ENCODE measurements at places on chromosomes 11 and 22.

- no peak for DNase-seq
Measured at GRCh38 chr22:44456661-44457412, 41.2 kb downstream of the RTL6 start.

DNA sequence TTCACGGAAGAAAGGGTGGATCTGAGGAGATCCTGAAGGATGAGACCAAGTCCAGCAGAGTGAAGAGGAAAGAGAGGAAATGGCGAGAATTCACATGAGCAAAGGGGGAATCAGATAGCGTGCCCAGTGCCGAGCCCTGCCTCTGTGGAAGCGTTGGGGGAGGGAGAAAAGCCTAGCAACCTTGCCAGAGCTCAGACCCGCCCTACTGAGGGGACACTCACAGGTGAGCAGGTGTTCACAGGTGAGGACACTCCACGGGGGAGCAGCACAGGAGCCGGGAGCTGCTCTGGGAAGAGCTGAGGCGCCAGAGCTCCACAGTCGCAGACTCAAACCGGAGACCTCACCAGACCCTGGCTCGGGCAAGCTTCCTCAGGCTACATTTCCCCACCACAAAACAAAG, 56.2 kb downstream of the MICAL3 start:
- no peak for DNase-seq

DNA sequence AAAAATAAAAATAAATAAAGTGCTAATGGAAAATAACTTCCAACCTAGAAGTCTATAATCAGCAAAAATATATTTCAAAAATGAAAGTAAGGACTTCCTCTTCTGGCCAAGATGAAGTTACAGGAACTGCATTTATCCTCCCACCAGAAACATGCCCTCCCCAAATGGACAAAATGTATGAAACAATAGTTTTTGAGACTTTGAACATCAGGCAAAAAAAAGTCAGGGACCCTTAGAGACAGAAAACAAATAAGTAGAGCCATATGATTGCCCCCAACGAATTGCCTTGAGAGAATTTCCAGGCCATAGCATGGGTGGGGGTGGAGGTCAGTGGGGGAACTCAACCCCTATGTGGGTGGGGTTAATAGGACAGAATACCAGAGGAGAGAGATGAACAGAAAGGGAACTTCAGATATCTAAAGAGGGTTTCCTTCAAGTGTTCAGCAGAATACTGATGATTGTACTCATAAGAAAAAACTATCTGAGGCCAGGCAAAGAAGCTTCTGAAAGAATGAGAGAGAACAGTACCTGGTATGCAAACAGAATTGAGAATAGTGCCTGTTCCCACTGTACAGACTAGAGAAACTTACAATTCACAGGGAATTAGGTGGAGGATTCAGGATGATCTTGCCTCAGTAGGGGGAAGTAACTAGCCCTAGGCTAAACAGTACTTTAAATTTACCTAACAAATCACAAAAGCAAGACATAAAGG, 26.6 kb upstream of the IL10RA start:
- no peak for DNase-seq

DNA sequence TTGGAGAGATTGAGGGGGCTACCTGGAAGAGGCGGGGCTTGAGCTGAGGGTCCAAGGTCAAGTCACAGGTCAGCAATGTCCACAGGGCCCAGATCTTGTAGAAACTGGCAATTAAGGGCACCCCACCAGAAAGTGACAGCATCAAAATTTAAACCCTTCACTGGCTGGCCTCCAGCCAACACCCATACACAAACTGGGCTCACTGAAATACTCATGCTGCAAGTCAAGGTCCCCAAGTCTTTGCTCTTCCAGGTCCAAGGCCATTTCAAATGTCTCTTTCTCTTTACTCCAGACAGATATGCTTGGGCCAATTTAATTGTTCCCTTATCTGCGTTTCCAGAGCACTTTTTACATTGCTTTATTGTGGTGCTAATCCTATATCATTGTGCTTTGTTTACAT, 36.4 kb downstream of the LMO2 start:
- DNase-seq, result no peak

- no peak for DNase-seq
Measured at GRCh38 chr22:24339452-24339747, 68.8 kb downstream of the SPECC1L start.

- DNase-seq, result peak; percentile 76
Measured at GRCh38 chr22:18023509-18024275, 669 bp downstream of the MICAL3 start.

- DNase-seq, result no peak
Measured at GRCh38 chr11:1870326-1870696, 17.4 kb downstream of the LSP1 start.

DNA sequence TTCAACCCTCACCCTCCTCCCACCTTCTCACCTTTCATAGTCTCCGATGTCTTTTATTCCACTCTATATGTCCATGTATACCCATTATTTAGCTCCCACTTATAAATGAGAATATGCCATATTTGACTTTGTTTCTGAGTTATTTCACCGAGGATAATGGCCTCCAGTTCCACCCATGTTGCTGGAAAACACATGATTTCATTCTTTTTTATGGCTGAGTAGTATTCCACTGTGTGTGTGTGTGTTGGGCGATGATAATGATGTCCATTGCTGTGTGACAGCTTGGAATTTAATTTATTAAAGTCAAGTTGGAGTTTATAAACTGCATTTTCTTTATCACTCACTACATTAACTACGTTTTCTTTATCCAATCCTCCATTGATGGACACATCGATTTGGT, 3.2 kb upstream of the HINFP start:
- DNase-seq, result no peak

DNA sequence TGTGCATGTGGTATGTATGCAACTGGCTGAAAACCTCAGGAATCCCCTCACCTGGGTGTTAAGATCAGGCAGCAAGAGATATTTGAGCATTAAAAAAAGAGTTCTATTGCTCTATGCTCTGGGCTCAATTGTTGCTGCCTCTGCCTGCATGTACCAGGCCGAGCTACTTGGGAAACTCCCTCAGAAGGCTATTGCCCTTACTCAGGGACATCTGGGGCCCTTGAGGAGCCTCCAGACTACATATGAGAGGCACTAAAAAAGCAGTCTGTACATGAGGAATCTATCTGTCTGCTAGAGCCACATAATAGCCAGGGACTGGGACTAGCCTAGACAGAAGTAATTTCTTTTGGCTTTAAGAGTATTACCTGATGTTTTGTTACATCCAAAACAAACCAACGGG, 120.1 kb downstream of the SWAP70 start:
- no peak for DNase-seq

DNA sequence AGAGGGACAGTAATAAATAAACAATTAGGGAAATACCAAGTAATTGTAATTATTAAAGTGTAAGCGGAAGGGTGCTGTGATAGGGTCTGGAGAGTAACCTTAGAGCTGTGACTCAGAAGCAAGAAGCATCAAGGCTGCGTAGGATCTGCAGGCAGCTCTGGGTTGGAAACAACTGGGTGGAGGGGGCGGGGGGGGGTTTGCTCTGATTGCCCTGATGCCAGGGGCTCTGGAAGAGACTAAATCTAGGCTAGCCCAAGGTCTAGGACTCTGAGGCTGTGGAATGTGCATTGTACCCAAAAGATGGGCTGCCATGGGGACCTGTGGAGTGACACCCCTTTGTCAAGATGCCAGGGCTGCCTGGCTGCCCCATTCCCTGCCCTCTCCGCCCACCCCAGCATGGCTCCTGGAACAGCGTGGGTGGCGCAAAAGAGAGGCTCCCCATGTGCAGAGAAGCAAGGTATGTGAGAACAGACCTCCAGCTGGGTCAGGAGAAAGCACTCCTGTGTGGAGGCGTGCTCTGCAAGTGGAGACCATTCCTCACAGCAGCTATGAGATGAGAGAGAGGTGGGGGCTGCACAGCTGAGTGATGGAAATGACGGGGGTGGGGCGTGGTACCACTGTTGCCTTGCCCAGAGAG, 101.1 kb upstream of the CRYBB3 start:
- no peak for DNase-seq

DNA sequence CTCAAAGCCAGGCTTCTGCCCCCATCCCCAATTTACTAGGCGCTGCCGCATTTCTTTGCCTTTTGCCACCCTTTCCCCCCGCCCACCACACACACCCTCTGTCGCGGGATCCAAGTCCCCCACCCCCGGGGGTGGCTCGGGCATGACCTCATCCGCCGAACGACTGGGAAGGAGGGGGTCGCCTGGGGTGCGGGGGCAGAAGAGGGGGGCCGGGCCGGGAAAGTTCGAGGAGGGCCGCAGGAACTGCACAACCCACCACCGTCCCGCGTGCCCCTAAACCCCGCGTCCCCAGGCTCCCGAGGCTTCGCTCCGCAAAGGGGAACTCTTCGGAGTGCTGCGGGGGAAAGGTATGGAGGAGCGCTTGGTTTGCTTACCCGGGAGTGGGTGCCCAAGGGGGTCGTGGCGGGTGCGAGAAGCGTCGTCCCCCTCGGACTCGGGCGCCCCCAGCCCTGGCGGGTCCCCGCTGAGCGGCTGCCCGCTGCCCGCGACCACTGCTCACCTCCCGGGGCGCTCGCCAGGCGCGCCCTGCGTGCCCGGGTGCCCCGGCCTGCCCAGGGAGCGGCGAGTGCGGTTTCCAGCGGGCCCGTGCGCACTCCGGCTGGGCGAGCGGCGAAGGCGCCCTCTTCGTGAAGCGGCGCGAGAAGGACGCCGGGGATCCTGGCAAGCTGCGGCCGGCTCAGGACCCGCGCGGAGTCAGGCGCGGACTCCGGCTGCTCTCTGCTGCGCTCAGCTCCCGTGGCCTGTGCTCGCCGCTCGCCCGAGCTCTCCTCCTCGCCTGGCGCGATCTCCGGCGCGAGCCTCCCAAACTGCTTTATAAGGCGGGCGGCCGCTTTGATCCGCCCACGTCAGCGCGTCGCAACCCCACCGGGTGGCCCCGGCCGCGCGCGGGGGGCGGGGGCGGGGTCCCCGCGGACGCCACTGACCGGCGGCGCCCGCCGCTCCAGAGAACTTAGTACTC, 4.0 kb upstream of the WNT11 start:
- no peak for DNase-seq

GRCh38 chr11:44470854-44471253, 94.6 kb upstream of the CD82 start:
- no peak for DNase-seq
